ENCODE measurements at places on chromosomes 5 and 9.

DNA sequence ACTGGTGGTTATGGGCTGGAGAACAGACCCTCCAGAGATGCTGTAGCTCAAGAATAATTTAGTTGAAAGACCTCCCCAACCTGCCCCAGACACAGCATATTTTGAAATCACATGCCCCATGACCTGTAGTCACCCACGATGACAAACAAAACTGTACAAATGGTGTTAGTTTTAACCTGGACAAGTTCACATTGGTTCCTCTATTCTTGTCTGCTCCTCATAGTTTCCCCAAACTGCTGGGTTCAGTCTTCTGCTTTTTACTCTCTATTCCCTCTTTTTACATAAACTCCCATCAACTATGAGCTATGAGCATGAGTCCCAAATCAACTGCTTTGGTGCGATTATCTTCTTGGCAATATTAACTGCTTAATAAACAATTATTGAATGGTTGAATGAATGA, 365.3 kb upstream of the CLINT1 start:
- no peak for DNase-seq

- no peak for DNase-seq
These were observed 28.0 kb downstream of the TNIP1 start for GRCh38 chr5:151052836-151053235.

DNA sequence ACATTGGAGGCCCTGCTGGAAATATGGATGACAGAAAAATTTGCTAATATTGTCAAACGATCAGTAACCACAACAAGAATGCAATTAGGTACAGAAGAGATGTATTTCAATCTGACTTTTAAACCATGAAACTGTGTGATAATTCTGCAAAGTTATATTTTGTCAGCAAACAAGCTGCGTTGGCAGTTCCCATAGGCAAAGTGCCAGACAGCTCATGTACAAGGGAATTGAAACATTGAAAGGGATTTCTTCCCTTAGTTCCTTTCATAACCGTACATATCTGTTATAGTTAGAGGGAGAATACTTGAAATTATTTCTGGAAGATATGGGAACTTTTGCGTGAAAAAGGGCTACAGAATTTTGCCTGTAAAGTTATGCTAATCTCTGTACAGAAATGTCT, 419.4 kb upstream of the PTGER4 start:
- no peak for DNase-seq

DNA sequence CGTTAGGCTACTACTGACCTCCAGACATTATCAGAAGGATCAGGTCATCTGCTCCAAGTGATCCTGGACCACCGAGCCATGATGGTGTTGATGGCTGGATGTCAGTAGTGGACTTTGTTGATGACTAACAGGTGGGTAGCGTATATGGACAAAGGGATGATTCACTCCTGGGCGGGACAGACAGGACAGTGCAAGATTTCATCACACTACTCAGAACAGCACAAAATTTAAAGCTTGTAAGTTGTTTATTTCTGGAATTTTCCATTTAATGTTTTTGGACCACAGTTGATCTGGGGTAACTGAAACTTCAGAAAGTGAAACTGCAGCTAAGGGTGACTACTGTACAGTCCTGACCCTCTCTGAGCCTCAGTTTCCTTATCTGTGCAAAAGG, 12.7 kb downstream of the PDGFRB start:
- peak; percentile 35 for DNase-seq

DNA sequence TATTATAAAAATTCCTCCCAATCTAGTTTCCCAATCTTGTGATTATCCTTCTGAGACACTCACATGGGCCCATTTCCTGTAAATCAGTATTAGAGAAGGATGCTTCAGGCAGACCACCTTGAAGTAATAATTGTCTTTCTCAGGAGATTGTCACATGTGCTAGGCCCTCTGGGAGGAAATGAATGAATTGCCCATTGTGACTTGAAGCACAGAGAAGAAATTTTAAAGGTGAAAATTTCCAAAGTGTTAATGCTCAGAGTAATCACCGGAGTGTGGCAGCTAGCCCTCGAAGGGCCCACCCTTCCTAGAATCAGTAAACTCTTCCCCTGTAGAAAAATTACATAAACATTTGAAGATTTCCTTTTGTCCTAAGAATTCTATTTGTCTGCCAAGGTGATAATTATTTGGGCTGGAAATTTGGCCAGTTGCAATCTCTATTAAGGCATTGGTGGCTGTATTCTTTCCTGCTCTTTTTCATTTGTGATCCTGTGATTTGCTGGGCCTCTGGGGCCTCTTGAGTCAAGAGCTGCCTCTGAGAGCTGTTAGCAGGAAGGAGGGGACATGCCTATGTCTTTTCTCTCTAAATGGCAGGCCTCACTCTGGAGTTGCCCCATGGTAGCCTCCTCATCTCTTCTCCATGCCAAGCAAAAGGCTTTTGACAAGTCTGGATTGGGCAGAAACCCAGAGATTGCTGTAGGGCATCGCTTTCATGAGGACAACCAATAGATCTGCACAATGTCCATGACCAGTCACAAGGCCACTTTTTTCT, 371.5 kb upstream of the ACTBL2 start:
- no peak for DNase-seq

DNA sequence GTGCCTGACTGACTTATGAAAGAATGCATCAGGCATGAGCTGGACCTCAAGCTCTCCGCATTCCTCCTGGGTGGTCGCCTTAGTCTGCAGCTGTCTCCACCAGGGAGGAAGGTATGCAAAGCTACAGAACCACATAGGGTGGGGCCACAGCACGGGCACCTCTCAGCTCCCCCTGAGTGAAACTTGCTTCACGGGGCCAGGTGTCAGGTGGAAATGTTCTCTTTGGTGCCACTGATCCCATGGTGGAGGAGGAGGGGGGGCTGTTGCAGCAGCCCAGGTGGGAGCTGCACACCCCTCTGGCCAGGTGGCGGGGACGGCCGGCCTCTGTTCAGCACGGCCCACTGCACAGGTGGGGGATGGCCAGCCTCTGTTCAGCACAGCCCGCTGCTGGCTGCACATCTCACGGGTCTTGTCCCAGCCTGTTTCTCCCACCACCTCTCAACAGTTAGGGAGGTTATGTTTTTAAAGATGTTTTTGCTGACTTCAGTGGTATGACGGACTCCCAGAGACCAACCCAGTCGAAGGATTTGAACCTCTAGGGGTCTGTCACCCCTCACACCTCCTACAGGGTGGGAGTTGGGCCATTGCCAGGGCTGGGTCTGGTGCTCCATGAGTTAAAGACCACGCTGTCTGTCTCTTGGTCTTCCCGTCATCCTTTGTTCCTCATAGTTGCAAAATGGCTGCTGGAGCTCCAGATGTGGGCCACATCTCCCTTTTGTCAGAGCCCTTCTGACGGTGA, 34.3 kb downstream of the MRPL36 start:
- no peak for DNase-seq

DNA sequence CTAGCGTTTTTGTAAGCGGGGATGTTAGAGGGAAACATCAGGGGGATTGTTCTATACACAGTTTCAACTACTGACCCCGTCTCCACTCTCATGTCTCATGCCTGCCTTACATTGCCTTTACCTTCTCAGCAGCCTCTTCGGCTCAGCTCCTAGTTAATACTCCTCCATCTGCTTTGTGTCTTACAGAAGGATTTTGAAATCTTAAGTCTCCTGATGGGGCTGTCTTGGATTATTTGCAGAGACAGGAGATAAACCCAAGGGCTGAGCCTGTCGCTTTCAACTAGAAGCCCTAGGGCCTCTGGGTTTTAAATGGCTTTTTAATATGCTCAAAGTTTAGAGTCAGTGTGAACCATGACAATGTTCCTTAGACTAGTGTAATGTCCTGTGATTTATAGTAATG, 161.5 kb downstream of the CARTPT start:
- no peak for DNase-seq

- no peak for DNase-seq
These were observed 73.0 kb upstream of the IL17B start for GRCh38 chr5:149452007-149452664.

DNA sequence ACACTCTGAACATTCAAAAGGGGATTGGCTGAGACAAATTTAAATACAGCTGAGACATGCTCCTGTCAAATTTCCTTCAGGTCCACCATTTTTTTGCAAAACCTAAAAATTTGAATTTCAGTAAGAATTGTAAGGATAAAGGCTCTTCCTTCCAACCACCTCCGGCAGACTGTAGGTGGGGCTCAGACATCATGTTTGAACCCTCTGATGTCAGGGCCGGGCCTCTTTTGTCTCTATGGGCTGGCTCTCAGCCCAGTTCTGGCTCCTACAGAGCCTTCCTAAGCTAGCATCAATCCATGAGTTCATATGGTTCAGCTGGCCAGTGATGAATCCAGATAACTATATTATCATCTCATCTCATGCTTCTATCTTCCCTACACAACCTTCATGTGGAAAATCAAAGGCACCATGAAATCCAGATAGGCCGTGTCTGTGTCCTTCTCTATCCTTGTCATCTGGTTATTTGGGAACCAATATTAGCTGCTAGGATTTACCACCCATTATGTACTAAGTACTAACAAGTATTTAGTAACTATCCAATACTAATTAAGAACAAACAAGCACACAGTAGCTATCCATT, 44.2 kb downstream of the NIPSNAP3B start:
- DNase-seq, result no peak

DNA sequence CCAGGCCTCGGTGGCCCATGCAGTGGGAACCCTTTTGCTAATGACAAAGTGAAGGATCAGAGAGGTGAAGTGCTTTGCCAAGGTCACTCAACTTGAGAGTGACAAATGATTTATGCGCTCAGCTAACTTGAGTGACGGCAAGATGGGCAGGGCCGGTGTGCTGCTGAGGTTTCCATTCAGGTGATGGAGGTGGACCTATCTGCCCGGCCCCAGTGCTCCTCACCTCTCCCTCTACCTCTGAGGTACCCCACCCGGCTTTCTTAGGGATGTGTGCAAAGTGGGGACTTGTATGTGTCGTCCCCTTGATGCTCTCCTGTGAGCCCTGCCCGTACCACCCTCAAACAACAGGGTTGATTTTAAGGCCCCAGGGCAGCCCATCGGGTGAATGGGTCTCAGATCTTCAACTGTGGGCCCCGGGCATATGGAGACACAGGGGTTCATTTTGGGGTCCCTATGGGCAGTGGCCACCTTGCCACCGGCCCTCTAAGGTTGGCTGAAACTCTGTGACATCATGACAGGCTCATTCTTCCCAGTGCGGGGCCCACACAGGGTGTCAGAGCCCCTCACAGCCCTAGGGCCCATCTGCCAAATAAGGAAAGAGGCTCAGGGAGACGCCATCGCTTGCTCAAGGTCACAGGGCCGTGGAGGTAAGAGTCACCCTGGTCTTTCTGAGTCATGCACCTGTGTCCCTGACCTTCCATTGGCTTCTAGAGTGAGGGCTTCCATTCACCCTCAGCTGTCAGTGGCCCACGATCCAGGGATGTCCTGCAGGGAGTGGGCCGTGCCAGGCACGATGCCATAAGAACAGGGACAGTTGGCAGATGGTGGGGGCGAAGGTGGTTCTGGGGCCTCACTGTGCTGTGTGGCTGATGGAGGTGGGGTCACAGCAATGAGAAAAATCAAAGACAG, 170.6 kb upstream of the MVB12B start:
- no peak for DNase-seq

DNA sequence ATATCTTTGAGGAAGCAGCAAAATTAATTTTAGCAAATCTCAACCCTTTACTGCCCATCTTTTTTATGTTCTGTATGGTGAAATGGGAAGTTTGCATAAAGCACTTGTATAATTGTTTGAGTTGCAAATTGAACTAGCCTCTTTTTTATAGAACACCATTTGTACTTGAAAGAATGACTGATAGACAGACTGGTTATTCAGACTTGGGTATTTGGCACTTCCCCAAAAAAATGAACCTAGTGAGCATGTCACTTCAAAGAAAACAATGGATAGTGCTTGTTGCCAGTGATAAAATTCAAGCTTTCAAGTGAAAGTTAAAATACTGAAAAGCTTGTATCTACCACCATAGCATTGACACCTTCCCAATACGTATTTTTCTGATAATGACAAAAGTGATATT, 115.8 kb downstream of the ERCC6L2 start:
- no peak for DNase-seq

DNA sequence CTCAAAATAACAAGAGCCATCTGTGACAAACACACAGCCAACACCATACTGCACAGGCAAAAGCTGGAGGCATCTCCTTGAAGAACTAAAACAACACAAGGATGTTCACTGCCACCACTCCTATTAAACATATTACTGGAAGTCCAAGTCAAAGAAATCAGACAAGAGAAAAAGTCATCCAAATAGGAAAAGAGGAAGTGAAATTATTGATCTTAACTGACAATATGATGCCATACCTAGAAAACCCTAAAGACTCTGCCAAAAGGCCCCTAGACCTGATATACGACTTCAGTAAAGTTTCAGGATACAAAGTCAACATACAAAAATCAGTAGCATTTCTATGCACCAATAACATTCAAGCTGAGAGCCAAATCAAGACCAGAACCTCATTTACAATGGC, 30.0 kb upstream of the MACIR start:
- no peak for DNase-seq

GRCh38 chr9:136997830-136998234, 1.5 kb upstream of the CLIC3 start:
- DNase-seq, result no peak

GRCh38 chr5:94944160-94944559, 325.7 kb downstream of the SLF1 start:
- no peak for DNase-seq

- DNase-seq, result no peak
These were observed 431.9 kb downstream of the ANXA1 start for GRCh38 chr9:73583576-73583975.
